Ovary (tissue), 10 donors: ENCODE measurements at places on chromosomes 5 and 9.

GRCh38 chr9:108150736-108151586, 661.4 kb upstream of the KLF4 start:
- peaks cover 6% of the 10 kb centered on the region for H3K4me1 ChIP-seq
- peak; percentile 27 for DNase-seq
- H3K36me3 ChIP-seq, result no peaks in the 10 kb centered on the region
- no peak overlapping the region for H3K4me3 ChIP-seq

- H3K4me3 ChIP-seq, result no peak overlapping the region
- no peaks in the 10 kb centered on the region for H3K27me3 ChIP-seq
- DNase-seq, result no peak
- H3K4me1 ChIP-seq, result no peaks in the 10 kb centered on the region
Observed at GRCh38 chr5:154899151-154899816, 38.7 kb downstream of the GEMIN5 start.

GRCh38 chr9:135414293-135414692, 65.3 kb upstream of the PPP1R26 start:
- no peak for DNase-seq
- no peaks in the 10 kb centered on the region for H3K36me3 ChIP-seq
- H3K27me3 ChIP-seq, result no peaks in the 10 kb centered on the region
- H3K4me3 ChIP-seq, result no peak overlapping the region
- no peaks in the 10 kb centered on the region for H3K4me1 ChIP-seq
- no peak overlapping the region for H3K27ac ChIP-seq

GRCh38 chr5:16411235-16411634, 54.4 kb downstream of the ZNF622 start:
- H3K36me3 ChIP-seq, result no peaks in the 10 kb centered on the region
- H3K27me3 ChIP-seq, result no peaks in the 10 kb centered on the region
- no peak overlapping the region for H3K27ac ChIP-seq
- no peaks in the 10 kb centered on the region for H3K4me1 ChIP-seq

DNA sequence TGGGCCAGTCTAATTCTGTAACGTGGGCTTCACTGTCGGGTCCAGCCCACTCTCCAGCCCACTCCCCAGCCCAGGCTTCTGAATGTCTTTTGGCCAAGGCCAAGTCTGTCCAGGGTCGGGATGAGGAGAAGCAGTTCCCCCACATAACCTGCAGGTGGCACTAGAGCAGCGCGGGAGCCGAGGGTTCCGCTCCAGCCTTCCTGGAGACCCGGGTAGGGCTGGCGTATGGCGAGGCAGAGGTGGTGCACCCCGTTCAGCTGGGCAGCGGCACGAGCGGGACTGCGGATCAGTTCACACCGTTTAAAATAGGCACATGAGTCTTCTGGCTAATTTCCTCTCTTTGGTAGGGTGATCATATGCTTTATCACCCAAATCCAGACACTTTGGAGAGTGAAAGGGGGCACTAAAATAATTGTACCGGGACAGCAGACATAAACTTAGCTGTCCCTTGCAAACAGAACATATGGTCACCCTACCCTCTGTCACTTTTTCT, 185.9 kb downstream of the MSX2 start:
- no peak overlapping the region for H3K27ac ChIP-seq
- H3K27me3 ChIP-seq, result no peaks in the 10 kb centered on the region
- no peaks in the 10 kb centered on the region for H3K4me1 ChIP-seq
- peak; percentile 21 for DNase-seq
- H3K4me3 ChIP-seq, result no peak overlapping the region

- no peak for DNase-seq
- no peak overlapping the region for H3K4me3 ChIP-seq
- no peaks in the 10 kb centered on the region for H3K36me3 ChIP-seq
Observed at GRCh38 chr5:59921816-59922215, 28.3 kb upstream of the PDE4D start.

GRCh38 chr9:34689512-34689911, 1.6 kb downstream of the CCL19 start:
- no peak for DNase-seq
- H3K27ac ChIP-seq, result no peak overlapping the region
- H3K4me3 ChIP-seq, result no peak overlapping the region
- no peaks in the 10 kb centered on the region for H3K27me3 ChIP-seq
- H3K36me3 ChIP-seq, result no peaks in the 10 kb centered on the region

DNA sequence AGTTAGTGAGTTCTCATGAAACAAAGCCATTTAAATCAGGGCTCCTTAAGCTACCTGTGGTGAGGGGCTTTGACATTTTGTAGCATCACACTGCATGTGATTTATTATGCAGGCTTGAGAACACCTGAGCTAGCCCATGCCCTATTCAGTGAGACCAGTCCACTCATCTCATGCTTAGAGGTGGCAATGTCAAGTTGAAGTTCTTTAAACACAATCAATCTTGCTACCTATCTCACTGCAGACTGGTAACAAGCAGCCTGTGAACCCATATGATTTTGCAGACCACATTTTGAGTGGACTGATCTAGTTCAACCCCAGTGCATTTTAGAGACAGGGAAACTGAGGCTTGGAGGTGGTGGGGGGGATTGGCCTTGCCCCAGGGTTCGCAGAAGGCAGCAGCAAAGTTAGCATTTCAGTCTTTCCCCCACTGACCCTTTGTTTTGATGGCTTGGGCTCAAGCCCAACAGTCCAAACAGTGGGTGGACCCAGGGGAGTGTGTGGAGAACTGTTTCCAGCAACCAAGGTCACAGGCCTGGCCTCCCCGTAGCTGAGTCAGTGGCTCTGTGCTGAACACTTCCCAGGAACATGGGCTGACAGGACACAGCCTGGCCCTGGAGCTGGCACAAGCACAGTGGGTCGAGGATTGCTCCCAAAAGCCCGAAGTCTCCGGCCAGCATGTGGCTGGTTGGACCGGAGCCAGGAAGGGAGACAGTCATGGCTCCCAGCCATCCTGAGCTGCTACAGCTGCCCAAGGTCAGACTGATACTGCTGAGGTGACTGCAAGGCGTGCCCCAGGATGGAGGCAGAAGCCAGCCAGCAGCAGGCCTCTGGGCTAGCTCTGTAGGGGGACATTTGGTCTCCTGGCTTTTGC, 95.3 kb downstream of the RGS3 start:
- no peak overlapping the region for H3K4me3 ChIP-seq
- peaks cover 18% of the 10 kb centered on the region for H3K4me1 ChIP-seq
- peak; percentile 92 for DNase-seq
- no peaks in the 10 kb centered on the region for H3K36me3 ChIP-seq
- H3K27ac ChIP-seq, result no peak overlapping the region
- H3K27me3 ChIP-seq, result no peaks in the 10 kb centered on the region

- DNase-seq, result no peak
- no peaks in the 10 kb centered on the region for H3K27me3 ChIP-seq
- H3K4me3 ChIP-seq, result no peak overlapping the region
- H3K4me1 ChIP-seq, result no peaks in the 10 kb centered on the region
Observed at GRCh38 chr5:145347026-145347616, 488.0 kb downstream of the PRELID2 start.

DNA sequence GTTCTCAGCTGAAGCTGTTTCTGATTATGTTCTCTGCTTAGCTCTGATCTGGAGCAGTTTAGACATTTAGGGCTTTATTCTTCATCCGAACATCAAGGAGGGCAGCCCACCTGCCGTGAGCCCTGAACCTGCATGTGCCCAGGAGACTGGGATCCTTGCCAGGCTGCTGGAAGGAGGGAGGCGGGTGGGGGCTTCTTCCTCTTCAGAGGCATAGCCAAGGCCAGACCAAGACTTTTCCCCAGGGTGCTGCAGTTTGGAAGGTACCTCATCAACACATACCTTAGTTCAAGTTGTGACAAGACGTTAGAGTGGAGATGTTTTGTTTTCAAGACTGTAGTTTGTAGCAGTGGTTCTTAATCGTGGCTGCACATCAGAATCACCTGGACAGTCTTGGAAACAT, 64.9 kb downstream of the RALGPS1 start:
- H3K36me3 ChIP-seq, result no peaks in the 10 kb centered on the region
- DNase-seq, result no peak
- no peaks in the 10 kb centered on the region for H3K27me3 ChIP-seq

GRCh38 chr5:154397652-154398406, 48.0 kb upstream of the SAP30L start:
- H3K4me1 ChIP-seq, result peaks cover 3% of the 10 kb centered on the region
- H3K36me3 ChIP-seq, result no peaks in the 10 kb centered on the region
- DNase-seq, result no peak
- H3K4me3 ChIP-seq, result no peak overlapping the region
- no peaks in the 10 kb centered on the region for H3K27me3 ChIP-seq

- no peak overlapping the region for H3K27ac ChIP-seq
- H3K36me3 ChIP-seq, result no peaks in the 10 kb centered on the region
- no peaks in the 10 kb centered on the region for H3K4me1 ChIP-seq
- no peak overlapping the region for H3K4me3 ChIP-seq
- H3K27me3 ChIP-seq, result no peaks in the 10 kb centered on the region
Observed at GRCh38 chr5:169590602-169591001, 7.0 kb downstream of the SPDL1 start.

GRCh38 chr5:178831049-178831448, 28.7 kb upstream of the ZNF354B start:
- no peaks in the 10 kb centered on the region for H3K27me3 ChIP-seq
- H3K4me1 ChIP-seq, result no peaks in the 10 kb centered on the region
- H3K27ac ChIP-seq, result no peak overlapping the region
- DNase-seq, result no peak
- no peaks in the 10 kb centered on the region for H3K36me3 ChIP-seq

DNA sequence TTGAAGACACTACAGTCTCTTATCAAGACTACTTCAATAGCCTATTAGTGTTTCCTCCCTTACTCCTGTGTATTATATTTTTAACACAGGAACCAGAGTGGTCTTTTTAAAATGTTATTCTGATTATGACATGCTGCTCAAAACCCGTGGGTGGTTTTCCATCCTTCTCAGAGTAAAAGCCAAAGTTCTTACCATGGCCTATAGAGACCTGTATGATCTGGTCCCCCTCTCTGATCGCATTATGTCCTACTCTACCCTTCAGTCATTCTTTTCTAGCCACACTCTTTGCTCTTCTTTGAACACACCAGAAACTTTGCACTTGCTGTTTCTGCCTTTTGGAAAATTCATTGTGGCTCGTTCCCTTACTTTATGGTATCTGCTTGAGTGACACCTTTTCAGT, 13.8 kb downstream of the RECK start:
- no peak overlapping the region for H3K4me3 ChIP-seq
- peaks cover 4% of the 10 kb centered on the region for H3K4me1 ChIP-seq
- H3K27me3 ChIP-seq, result no peaks in the 10 kb centered on the region
- no peak overlapping the region for H3K27ac ChIP-seq
- no peaks in the 10 kb centered on the region for H3K36me3 ChIP-seq

DNA sequence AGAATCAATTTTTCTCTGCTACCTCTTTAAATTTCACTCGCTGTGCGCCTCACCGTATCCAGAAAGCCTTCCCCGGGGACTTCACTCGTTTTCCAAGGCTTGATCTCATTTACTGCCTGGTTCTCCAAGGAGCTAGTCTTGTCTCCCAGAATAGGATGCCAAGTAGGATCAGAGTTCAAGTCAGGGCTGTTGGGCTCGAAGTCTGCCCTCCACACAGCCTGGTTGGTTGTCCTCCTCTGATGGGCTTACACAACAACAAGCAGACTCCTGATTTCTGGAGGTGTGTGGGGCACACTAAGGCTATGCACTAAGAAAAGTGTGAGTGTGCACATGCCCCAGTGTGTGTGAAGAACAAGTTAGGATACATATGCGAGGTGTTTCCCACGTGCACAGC, 14.0 kb upstream of the TNIP1 start:
- H3K4me3 ChIP-seq, result no peak overlapping the region
- peak overlapping the region; percentile 55 for H3K27ac ChIP-seq
- DNase-seq, result no peak
- peaks cover 20% of the 10 kb centered on the region for H3K4me1 ChIP-seq

DNA sequence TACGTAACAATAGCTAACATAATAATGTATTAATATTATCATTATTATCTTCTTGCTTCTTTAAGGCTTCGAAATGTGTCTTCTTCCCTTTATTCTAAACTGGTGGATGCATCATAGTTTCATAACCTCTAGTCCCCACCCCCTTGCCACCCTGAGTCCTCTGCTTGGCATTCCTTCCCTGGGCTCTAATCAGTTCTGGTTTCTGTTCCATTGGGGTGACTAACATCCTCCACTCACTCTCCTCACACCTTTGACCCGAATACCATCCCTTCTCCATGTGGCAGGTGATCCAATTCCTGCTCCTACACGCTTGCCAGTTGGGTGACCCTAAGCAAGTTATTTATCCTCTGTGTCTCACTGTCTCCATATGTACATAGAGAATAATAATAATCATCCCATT, 286.1 kb downstream of the TRPM3 start:
- no peaks in the 10 kb centered on the region for H3K4me1 ChIP-seq
- no peaks in the 10 kb centered on the region for H3K36me3 ChIP-seq
- DNase-seq, result no peak
- H3K27me3 ChIP-seq, result no peaks in the 10 kb centered on the region
- H3K4me3 ChIP-seq, result no peak overlapping the region
- H3K27ac ChIP-seq, result no peak overlapping the region

GRCh38 chr5:124524552-124525232, 221.7 kb downstream of the ZNF608 start:
- H3K36me3 ChIP-seq, result no peaks in the 10 kb centered on the region
- H3K27ac ChIP-seq, result no peak overlapping the region
- DNase-seq, result no peak
- H3K4me3 ChIP-seq, result no peak overlapping the region
- H3K27me3 ChIP-seq, result no peaks in the 10 kb centered on the region

- DNase-seq, result no peak
- no peak overlapping the region for H3K4me3 ChIP-seq
- H3K4me1 ChIP-seq, result peaks cover 3% of the 10 kb centered on the region
- H3K36me3 ChIP-seq, result no peaks in the 10 kb centered on the region
- H3K27me3 ChIP-seq, result no peaks in the 10 kb centered on the region
Observed at GRCh38 chr5:32342656-32343055, 29.9 kb upstream of the MTMR12 start.
